Stimulated activated CD8-positive, alpha-beta memory T cell treated with anti-CD3 and anti-CD28 coated beads, Interleukin-12 subunit alpha, Interleukin-12 subunit beta, amount 100 ng/mL, for 1 hour (primary cell): ENCODE measurements at places on chromosomes 1 and 21.

- DNase-seq = no peak
Measured at GRCh38 chr21:43639470-43640353, 19.6 kb downstream of the HSF2BP start.

DNA sequence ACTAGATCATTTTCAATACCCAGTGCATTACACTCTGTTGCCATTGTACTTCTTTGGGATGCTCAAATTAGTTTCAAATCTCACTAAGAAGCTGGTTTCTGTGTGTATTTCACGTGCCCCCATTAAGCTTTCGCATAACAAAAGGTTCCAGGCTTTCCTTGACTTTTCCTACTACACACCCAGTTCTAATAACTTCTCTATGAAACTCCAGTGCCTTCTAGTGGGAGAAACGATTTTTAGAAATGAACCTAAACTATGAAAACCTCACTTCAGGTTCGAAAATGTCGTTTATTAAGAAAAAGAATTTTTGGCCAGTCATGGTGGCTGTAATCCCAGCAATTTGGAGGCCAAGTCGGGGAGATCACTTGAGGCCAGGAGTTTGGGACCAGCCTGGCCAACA lies 2.8 kb downstream of the CFHR4 start:
- DNase-seq = no peak

GRCh38 chr1:115158181-115158580 lies 68.9 kb upstream of the TSPAN2 start:
- DNase-seq = no peak

- no peak for DNase-seq
Measured at GRCh38 chr1:228018125-228018398, 11.3 kb downstream of the WNT3A start.
